ENCODE measurements at places on chromosomes 1 and 21.

DNA sequence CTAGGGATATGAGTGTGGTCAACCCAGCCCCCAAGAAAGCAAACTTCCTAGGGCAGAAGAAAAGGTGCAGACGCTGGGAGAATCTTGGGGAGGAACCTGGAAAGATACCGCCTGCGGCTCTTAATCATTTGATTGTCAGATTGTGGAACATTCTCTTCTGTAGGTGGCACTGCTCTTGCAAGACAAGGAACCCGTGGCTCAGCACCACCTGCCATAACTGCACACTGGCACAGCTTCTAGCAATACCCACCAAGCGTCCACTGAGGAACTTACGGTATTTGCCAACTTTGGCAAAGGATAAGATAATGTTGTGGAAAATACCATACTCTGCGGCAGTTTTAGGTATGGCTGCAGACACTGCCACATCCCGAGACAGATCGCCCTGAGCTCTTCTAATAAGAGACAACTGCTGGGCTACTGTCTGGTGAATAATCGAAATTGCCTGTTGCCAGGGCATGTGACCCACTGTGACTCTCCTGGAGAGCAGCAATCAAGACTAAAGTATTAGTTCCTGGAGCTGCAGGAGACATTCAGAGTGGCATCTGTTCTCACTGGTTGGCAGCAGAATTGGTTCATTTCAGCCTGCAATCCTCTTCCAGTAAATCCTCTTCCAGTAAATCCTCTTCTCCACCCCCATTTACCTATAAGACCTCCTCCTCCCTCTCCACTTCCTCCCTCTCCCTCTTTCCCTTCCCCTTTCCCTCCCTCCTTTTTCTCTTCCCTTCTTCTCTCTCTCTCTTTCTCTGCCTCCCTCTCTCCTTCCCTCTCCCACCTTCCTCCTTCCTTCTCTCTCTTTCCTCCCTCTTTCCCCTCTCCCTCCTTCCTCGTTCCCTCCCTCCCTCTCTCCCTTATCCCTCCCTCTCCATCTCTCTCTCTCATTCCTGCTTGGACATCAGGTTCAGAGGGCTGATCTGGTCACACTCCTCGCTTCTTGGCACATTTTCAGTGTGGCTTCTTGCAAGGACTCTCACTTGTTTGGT is 49.7 kb upstream of the B3GALT5 start:
- no peak for DNase-seq

GRCh38 chr1:170640581-170640980 is 23.4 kb upstream of the PRRX1 start:
- no peak for DNase-seq

GRCh38 chr1:75612976-75613375 is 2.1 kb upstream of the SLC44A5 start:
- no peak for DNase-seq

- DNase-seq, result no peak
Observed at GRCh38 chr1:154955039-154955717, 721 bp downstream of the PBXIP1 start.

GRCh38 chr1:34610063-34610462 is 144.8 kb upstream of the GJB5 start:
- no peak for DNase-seq

- DNase-seq, result no peak
Observed at GRCh38 chr21:34299168-34299539, 64.7 kb upstream of the KCNE2 start.

- DNase-seq, result no peak
Observed at GRCh38 chr1:161195171-161195570, 3.7 kb downstream of the ADAMTS4 start.

GRCh38 chr1:112444269-112444668 is 48.3 kb downstream of the CTTNBP2NL start:
- no peak for DNase-seq

- DNase-seq, result no peak
Observed at GRCh38 chr1:27451343-27451742, 38.6 kb downstream of the WASF2 start.

DNA sequence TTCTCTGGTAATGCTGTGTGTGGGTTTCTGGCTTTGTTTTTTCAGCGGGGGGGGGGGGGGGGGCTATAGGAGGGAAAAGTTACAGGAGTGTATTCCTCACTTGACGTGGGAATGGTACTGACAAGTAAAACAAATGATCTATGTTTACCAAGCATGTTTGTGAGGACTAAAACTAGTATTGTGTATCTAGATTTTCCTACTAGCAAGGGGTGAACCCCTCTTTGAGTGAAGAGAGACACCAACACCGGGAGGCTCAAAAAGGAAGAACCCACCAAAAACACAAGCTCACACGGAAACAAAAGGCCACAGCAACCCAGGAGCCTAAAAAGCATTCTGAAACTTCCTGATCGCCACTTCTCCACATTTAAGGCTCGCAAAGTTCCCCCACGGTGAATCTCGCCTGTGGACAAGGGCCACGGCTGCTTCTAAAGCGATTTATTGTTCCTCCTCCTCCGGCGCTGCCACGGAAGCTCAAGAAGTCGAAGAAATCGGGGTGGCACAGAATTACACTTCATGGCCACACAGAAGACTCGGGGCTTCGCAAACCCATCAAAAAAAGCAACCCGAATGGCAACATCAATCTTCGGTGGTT is 703 bp downstream of the PUM1 start:
- DNase-seq, result no peak

DNA sequence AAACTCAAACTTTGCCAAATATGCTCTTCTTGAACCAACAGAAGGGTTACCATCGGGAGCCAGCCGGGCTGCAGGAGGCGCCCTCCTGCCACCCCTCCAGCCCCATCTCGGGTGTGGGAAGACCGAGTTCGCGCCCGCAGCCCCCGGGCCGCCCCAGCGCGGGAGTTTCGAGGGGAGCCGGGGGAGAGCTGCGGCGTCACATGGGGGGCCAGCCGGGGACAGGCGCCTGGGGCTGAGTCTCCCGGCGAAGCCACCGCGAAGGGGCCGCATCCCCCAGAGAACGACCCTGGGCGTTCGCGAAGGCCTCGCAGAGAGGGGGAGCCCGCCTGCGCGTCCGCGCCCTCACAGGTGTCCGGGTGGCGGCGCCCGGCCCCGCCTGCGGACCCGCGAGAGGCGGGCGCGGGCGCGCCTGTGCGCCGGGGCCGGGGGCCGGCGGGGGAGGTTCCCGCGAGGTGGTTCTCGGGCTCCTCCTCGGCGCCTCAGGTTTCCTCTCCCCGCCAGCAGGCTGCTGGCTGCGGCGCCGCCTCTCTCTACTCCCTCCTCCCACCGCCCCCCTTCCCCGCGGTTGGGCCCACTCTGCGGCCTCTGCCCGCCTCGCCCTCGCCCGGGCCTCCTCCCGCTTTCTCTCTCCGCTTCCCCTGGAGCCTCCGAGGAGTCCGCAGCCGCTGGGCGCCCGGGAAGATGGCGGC is at the start of gene RAVER2:
Gene RAVER2 (plus strand): TSS at position 584 of the 689 bp plus-strand sequence. CDS start 98 bp downstream, at position 682.
- DNase-seq, result peak; percentile 60
